Cortex of kidney (tissue), 1 donor: ENCODE measurements at places on chromosomes 12 and 14.

DNA sequence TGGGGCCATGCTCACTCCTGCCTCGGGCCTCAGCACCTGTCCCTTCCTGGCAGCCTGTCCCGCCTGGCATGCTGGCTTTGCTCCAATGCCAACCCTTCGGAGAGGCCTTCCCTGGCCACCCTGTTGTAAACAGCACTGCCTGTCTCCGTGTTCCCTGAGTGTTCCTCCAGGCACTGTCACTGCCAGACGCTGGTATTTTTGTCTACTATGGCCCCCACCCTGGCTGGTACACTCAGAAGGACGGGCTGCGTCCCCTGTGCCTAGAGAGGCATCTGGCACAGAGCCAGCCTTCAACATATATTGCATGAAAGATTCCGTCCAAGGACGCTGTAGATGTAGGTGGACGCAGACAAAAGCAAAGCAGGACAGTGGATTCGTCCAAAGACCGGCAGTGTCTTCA, 2.7 kb upstream of the ASPG start:
- no peak for DNase-seq

DNA sequence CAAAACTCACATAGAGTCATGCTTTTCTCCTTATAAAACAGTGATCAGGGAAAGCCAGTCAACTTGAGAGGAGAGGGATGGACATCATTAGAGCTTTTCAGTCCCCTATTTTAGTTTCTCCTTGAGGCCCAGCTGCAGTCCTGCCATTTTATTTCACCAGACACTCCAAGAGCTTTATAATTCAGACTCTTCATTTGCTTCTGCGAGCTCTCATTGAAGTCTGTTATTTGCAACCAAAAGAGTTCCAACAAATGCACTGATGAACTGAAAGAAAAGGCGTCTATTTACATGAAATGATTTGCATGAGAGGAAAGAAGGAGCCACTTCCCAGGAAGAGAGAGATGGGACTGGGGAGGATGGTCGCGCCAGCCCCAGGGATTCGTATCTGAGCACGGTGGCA, 86.8 kb downstream of the NDUFA12 start:
- DNase-seq = no peak

DNA sequence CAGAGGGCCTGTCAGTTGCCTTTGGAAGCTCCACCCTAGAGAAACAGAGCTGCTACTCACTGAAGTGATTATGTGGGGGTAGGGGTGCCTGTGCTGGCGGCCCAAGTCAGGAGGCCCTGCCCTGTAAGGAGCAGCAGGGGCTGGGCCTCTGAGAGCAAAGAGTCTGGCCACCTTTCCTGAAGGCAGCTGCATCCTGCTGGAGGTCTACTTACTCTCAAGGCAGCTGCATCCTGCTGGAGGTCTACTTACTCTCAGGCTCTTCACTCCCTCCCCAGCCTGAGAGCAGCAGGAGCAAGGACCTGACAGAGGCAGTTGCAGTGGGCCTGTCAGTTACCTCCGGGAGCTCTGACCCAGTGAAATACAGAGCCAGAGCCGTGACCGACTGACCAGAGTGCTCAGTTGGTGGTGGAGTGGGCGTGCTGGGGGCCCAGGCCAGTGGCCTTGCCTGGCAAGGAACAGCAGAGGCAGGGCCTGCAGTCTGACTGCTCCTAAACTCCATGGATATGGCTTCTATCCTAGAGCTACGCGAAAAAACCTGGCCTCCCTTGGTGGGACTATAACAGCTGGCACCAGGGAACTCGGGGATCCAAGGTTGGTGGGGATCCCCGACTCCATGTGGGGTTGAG, 32.3 kb downstream of the RAD51B start:
- DNase-seq = no peak

DNA sequence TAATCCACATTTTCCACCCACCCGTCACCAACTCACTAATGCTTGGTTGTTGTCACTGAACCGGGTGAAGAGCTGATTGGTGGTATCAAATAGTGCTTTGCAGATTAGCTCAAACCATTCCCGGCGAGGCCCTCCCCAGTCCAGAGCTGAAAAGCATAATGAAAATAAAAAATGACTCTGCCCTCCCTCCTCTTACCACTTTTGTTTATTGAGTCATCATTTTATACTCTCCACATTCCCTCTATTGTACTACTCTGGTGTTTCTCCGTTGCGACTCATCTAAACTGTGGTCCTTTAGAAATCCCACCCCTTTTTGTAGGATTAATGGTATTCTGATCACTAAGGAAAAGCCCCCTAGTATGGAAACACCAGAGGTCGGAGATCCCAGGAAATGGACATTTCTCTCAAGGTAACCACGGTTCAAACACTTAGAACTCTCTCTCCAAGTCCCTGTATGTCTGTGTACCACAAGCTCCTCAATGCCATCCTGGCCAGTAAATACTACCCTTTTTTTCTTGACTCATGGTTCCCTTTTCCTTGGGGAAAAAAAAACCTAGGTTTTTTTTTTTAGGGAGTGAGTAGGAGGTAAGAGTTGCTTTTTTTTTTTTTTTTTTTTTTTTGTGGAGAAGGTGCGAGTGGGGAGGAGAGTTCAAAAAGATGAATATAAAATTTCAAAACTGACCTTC, 42.0 kb downstream of the AREL1 start:
- no peak for DNase-seq

GRCh38 chr14:99175331-99176155, 96.5 kb downstream of the BCL11B start:
- no peak for DNase-seq

GRCh38 chr12:88328090-88328489, 186.0 kb downstream of the TMTC3 start:
- DNase-seq = no peak

DNA sequence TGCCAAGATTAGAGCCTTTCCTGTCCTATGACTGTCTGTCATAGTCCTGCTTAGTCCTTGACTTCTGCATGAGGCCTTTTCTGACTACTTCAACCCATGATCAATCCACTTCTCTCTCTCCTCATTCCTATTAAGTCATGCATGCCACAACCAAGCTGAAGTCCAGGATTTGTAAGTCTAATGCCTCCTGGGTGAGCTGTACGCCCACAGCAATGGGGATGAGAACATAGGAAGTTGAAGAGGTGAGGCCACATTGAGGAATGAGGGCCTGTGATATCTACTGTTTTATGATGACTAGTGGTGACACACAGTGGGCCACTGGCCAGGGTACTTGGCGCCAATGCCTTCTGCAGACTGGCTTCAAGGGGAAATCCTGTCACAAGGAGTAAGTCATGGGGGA, 994.1 kb upstream of the TMEM132C start:
- DNase-seq = no peak

- DNase-seq = no peak
Measured at GRCh38 chr14:73293782-73294781, 56.8 kb downstream of the PAPLN start.

DNA sequence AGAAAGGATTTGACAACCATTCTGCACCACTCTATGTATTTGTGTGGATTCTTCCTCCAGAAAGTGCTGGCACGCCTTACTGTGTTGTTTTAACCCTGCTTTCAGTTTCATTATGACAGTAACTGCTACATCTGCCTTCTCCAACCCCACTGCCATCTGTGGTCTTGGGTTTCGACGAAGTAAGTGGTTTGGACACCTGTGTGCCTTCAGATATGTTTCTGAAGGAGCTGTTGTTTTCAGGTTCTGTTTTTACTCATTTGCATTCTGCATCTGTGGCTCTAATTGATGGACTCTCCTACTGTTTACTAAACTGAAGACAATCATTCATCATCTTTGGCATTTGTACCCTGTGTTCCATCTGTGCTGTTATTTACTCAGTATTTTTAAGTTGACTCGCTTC, 4.1 kb downstream of the TSHR start:
- DNase-seq = no peak

DNA sequence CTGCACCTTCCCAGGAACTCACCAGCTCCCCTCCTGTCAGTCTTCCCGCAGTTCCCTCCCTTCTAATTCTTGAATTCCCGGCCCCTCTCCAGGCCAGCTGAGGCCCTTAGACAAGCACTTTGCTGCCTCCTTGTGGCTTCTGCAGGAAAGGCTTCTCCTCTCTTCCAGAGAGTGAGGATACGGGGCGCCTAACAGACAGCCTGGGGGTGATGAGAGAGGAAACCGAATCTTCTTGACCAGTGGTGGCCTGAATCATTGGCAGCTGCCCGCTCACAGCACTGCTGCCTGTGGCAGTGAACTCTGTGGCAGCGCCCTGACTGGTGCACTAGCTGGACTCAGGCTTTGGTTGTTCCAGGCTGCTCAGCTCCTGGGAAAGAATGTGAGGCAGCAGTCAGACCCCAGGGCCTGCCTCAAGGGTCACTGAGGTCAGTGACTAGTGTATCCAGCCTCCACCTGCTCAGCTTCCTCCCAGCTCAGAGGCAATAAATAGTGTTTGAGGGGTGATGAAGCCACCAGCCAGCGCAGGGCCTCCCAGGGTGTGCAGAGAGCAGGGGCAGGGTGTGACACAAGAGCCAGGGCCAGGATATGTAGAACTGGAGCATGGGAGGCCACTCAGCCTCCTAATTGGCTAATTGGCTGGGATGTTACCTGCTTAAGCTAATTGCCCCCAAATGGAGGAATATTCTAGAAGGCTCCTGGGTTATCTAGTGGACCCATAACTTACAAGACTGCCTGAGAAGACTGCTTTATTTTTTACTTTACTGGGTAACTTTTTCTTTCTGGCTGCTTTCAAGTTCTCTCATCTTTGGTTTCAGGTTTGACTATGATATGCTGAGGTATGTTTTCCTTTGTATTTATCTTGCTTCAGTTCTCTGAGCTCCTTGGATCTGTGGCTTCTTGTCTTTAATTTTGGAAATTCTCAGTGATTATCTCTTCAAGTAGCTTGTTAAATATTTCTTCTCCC, 12.9 kb upstream of the MCRS1 start:
- DNase-seq = no peak

DNA sequence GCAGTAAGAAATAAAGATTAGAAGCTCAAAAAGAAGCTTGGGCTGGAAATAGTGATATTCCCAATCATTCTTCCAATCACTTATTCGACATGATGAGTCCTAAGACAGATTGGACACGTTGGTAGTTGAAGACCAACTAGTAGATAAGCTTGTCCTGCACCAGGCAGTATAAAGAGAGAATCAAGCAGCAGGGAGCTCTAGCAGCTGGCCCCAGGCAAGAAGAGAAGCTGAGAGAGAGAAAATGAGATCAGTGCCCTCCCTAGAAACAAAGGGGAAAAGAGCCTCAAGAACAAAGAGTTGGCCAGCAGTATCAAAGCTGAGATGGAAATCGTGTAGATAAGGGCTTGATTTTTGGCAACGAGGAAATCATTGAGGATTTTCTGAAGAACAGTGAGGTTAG, 20.6 kb downstream of the RASSF8 start:
- no peak for DNase-seq

DNA sequence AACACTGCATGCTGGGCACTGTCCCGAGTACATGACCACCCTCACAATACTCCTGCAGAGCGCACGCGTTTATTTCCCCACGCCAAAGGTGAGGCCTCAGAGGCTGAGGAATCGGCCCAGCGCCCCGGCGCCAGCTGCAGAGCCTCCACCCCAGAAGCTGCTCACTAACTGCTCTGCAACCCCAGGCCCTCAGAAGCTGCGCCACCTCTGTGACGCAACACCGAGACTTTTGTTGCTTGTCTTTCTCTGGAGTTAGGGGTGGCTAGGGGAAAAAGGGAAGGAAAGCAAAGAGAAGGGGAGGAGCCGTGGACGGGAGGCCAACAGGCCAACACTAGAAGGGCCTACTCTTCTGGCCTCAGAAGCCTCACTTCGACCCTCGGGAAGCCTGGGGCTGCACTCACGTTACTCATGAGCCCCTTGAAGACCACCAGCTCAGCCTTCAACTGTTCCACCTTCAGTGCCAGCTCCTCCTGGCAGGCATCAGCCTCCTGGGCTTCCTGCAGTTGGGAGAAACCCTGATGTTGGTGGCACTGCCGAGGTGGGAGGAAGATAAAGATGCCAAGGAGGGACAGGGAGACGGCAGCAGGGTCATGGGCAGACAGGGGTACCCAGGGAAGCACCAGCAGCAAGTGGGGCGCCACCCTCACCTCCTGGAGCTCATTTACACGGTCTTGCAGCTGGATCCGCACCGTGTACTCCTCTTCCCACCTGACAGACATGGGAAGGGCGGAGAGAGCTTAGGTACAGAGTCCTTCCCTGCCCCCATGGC, 5.4 kb downstream of the IFFO1 start:
- DNase-seq = no peak

- peak; percentile 6 for DNase-seq
Measured at GRCh38 chr12:102917026-102917787, at the start of gene PAH. TSS of gene PAH (minus strand) at chr12:102917244. CDS start at chr12:102917130, 114 bp downstream.

- DNase-seq = no peak
Measured at GRCh38 chr12:105831372-105831771, 307.4 kb downstream of the NUAK1 start.

- no peak for DNase-seq
Measured at GRCh38 chr14:61247935-61248334, 33.2 kb downstream of the TMEM30B start.

DNA sequence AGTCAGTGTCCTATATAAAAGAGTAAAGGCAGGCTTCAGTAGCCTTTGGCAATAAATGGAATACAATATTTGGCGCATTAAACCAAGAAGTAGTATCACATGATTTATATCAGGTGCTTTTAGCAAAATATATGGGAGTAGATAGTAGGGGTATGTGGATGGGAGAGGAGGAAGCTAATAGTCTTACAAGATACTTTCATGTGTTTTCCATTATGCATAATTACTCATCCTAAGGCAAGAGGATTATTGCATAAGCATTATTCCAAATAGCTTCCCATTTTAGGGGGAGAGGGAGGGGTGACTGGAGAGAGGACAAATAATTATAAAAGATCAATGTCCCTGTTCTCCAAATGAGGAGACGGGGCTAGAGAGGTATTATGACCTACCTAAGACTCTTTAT, 104.3 kb downstream of the DUSP6 start:
- no peak for DNase-seq

DNA sequence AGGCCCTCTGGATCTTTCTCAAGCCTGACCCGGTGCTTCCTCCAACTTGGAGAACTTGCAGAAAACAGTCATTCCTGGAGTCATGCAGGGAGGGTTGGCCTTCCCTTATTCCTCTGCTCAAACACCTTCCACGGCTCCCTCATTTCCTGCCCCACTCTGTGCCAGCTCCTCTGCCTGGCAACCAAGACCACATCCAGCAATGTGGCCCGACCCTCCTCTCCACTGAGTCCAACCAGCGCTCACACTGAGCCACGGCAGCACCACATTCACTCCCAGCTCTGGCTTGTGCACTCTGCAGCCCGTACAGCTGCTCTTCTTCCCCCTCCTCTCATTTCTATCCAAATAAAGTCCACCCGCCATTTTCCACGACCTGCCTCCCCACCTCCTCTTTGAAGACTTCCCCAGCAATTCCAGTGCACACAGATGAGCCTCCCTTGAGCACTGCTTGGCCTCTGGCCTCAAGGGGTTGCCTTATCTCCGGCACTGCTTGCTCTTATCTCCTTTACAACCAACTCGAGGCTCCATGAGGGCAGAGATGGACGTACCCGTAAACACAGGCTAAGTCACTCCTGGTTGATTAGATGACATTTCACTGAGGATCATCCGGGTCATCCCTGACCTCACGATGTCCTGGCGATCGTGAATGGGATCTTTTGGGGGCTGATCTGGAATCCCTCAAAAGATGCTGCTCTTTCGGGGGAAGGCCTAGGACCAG, 5.4 kb downstream of the PGF start:
- DNase-seq = no peak

DNA sequence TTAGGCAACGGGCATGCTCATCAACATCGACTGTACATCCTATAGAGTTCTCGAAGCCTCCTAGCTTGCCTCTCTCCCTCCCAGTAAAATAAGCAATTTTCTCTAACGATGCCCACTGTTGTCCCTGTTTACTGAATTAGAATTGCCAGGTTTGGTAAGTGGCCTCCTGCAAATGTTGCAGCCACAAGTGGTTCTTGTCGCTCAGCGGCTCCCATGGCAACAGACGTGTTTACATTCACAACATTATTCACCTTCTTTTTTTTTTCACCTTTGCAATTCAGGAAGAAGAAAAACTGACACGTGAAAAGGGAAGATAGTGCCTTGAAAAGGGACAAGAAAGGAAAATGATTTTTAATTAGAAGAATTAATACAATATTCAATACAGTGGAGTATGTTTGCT, 100.9 kb upstream of the PKP2 start:
- no peak for DNase-seq
